ENCODE measurements at places on chromosomes 1 and 21. TPM values are rescaled to one million over a fixed set of nuclear protein-coding genes. Genes with fewer than 3 reads are reported as not detected.

The ARTN gene
- total RNA-seq = not detected

The ADAMTS4 gene
- total RNA-seq = 3.0 TPM

The CRABP2 gene
- total RNA-seq = 2.3 TPM

The RGS18 gene
- 0.19 TPM for total RNA-seq

- DNase-seq = no peak
- H3K4me3 ChIP-seq = no peak overlapping the region
- no peaks in the 10 kb centered on the region for H3K4me1 ChIP-seq
Measured at GRCh38 chr1:247848346-247848745, 6.7 kb upstream of the OR11L1 start.

GRCh38 chr1:169121146-169121923 lies 14.8 kb downstream of the ATP1B1 start:
- no peaks in the 10 kb centered on the region for H3K36me3 ChIP-seq
- no peak overlapping the region for H3K4me3 ChIP-seq
- no peak for DNase-seq
- peaks cover 7% of the 10 kb centered on the region for H3K4me1 ChIP-seq

The CLCA1 gene
- not detected for total RNA-seq

The PLD5 gene
- total RNA-seq = not detected

The OR2T35 gene
- total RNA-seq = not detected
